HepG2 (cell line): ENCODE measurements at places on chromosomes 7 and 10. TPM values are rescaled to one million over a fixed set of nuclear protein-coding genes. Genes with fewer than 3 reads are reported as not detected.

- H3K4me1 ChIP-seq = peaks cover 50% of the 10 kb centered on the region
- H3K36me3 ChIP-seq = peaks cover 31% of the 10 kb centered on the region
- H3K27ac ChIP-seq = no peak overlapping the region
- DNase-seq = no peak
- no peaks in the 10 kb centered on the region for H3K27me3 ChIP-seq
Measured at GRCh38 chr7:155685791-155686160, 41.3 kb downstream of the RBM33 start.

FBXW4 gene
- total RNA-seq = 15.0 and 23.5 TPM in 2 replicates

DNA sequence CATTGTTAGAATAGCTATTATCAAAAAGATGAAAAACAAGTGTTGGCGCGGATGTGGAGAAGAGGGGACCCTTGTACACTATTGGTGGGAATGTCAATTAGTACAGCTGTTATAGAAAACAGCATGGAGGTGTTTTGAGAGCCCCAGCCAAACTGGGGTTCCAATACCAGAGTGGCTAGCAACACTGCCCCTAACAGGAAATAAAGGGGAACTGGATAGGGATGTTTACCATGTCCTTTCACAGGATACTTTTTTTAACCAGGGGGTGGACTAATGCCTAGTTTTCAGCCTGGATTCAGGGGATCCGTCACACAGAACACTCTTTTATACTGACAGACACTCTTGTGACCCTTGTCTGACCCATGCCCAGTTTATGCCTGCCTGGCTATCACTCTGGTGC, 6.9 kb upstream of the GSTK1 start:
- H3K27me3 ChIP-seq = no peaks in the 10 kb centered on the region
- no peak overlapping the region for H3K4me3 ChIP-seq
- H3K27ac ChIP-seq = no peak overlapping the region
- peaks cover 17% of the 10 kb centered on the region for H3K4me1 ChIP-seq
- no peak for DNase-seq

DNA sequence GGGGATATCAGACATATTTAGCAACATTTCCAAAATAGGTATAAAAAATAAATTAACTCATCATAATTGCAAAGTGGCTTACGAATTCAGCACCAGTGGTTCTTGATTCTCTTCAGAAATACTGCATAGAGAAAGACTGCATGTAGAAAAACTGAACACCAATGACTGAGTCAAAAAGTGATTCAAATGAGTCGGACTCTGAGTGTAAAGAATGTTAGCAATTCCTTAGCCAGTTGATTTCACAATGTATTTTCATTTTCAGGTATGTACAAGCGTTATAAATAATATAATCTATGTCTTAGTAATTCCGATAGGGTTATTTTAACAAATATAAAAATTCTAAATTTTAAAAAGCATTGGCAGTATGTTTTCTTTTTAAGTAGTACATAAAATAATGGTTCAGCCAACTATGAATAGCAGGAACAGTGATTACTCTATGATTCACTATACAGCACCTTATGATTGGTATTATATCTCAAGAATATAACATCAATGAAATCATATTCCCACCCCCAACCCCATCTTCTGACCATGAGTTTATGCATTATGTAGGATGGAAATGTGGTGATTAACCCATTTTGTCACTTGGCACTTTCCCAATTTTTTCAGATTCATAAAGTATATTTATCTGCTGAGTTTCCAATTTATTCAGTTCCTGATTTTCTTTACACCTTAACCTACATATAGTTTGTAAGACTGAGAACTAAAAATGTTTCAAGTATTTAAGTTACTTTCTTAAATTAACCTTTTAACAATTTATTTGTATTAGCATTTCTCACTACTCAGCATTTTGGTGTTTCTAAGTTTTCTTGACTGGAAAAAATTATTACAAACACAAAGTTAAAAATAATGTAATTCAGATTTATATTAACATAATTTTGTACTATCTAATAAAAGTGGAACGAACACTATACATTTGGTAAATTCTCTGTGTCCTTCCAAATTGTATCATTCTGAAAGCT, 33.9 kb downstream of the DNAJC1 start:
- H3K4me1 ChIP-seq = no peaks in the 10 kb centered on the region
- no peaks in the 10 kb centered on the region for H3K36me3 ChIP-seq
- no peaks in the 10 kb centered on the region; the same call in 1 of the 2 replicates for H3K27me3 ChIP-seq
- H3K27ac ChIP-seq = no peak overlapping the region

GRCh38 chr10:115801457-115801856, 471.5 kb downstream of the GFRA1 start:
- no peak overlapping the region for H3K4me3 ChIP-seq
- no peak overlapping the region for H3K27ac ChIP-seq
- H3K27me3 ChIP-seq = no peaks in the 10 kb centered on the region; the same call in 1 of the 2 replicates
- no peaks in the 10 kb centered on the region for H3K36me3 ChIP-seq

LRRC18 gene
- not detected in 2 replicates for total RNA-seq

SLC16A9 gene
- 0.07 and 0.09 TPM in 2 replicates for total RNA-seq

NCF1 gene
- not detected in 2 replicates for total RNA-seq

EVX1 gene
- total RNA-seq = not detected in 2 replicates

GRCh38 chr7:77327067-77327931, 88.8 kb downstream of the GSAP start:
- peaks cover 21% of the 10 kb centered on the region for H3K36me3 ChIP-seq
- H3K27ac ChIP-seq = no peak overlapping the region
- H3K4me1 ChIP-seq = peaks cover 17% of the 10 kb centered on the region
- DNase-seq = peak; percentile 25

DNA sequence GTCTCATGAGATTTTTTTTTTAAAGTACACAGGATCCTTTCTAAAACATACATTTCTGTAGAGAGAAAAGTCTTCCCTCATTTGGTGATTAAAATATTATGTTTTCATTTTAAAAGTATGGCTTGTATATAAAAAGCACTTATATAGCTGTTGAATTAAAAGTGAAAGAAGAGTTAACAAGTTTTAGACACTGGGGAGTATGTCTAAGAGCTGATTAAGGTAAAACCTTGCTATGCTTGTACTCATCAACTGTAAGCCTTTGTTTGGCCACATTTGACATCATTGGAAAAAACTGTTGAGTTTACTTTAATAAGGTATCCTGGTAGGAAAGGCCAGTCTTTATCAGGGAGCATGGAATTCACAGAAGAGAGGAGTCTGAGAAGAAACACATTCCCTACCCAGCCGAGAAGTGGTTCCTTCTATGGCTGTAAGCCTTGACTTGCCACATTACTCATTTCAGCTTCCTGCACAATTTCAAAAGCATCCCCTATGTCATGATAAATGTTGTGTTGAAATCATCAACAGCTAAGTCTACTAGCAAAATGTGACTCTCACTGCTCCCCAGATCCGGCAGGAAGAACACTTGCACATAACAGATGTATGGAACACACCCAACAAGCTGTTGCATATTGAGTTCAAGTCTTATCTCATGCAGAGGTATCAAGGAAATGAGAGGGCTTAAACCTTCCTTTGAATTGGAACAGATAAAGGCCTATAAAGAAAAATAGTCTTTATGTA, 171.8 kb upstream of the CDK1 start:
- H3K27me3 ChIP-seq = no peaks in the 10 kb centered on the region
- H3K4me3 ChIP-seq = no peak overlapping the region
- DNase-seq = no peak
- H3K27ac ChIP-seq = no peak overlapping the region

GRCh38 chr7:138848056-138848980, 50.3 kb upstream of the ATP6V0A4 start:
- no peak for DNase-seq
- H3K4me1 ChIP-seq = no peaks in the 10 kb centered on the region
- H3K27me3 ChIP-seq = no peaks in the 10 kb centered on the region
- no peak overlapping the region for H3K4me3 ChIP-seq

LDB3 gene
- not detected in 2 replicates for total RNA-seq

CTTNBP2 gene
- total RNA-seq = not detected in 2 replicates

DNA sequence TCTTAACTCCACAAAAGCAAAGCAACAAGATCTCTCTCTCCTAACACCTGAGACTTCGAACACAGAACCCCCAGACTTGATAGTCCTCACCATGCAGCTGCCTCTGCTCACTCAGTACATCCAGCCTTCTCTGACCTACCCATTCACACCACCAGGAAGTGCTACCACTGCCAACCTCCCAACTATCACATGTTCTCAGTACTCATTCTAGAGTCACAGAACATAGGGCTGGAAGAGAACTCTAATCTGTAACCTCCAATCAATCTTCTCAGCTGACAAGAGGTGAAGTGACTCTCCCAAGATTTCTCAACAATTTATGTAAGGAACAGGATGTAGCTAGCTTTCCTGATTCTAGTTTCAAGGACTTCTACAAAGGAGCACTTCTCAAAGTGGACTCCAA, 3.8 kb downstream of the NUDCD3 start:
- peaks cover 51% of the 10 kb centered on the region for H3K4me1 ChIP-seq
- H3K4me3 ChIP-seq = no peak overlapping the region
- no peak overlapping the region for H3K27ac ChIP-seq
- no peaks in the 10 kb centered on the region for H3K27me3 ChIP-seq

DNA sequence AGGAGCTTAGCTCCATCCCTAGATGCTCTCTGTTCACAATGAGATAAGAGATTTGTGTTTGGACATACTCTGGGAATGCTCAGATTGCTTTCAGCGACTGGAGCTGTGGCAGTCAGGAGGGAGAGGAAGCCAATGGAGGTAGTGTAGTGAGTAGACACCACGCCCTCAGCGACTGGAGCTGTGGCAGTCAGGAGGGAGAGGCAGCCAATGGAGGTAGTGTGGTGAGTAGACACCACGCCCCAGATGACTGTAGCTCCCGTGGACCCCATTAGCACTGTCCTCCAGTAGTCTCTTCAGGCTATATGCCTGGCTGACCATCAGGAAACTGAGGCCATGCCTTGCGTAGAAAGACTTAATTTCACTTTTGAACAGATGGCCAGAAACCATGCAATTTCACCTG, 1033.8 kb downstream of the NRG3 start:
- H3K27me3 ChIP-seq = no peaks in the 10 kb centered on the region; the same call in 1 of the 2 replicates
- no peaks in the 10 kb centered on the region for H3K36me3 ChIP-seq
- DNase-seq = no peak
- no peak overlapping the region for H3K4me3 ChIP-seq
- no peak overlapping the region for H3K27ac ChIP-seq
- H3K4me1 ChIP-seq = no peaks in the 10 kb centered on the region

- no peaks in the 10 kb centered on the region for H3K4me1 ChIP-seq
- no peak overlapping the region for H3K27ac ChIP-seq
- no peaks in the 10 kb centered on the region for H3K36me3 ChIP-seq
- no peaks in the 10 kb centered on the region for H3K27me3 ChIP-seq
- peak; percentile 68 for DNase-seq
Measured at GRCh38 chr7:17275749-17276671, 22.4 kb upstream of the AHR start.

UCN3 gene
- not detected in 2 replicates for total RNA-seq

MYPN gene
- total RNA-seq = not detected in 2 replicates

- no peak overlapping the region for H3K27ac ChIP-seq
- no peaks in the 10 kb centered on the region for H3K27me3 ChIP-seq
- H3K4me3 ChIP-seq = no peak overlapping the region
- H3K4me1 ChIP-seq = no peaks in the 10 kb centered on the region
Measured at GRCh38 chr7:79513261-79513660, 59.8 kb upstream of the MAGI2 start.

- H3K27ac ChIP-seq = no peak overlapping the region
- no peaks in the 10 kb centered on the region for H3K4me1 ChIP-seq
- no peak overlapping the region for H3K4me3 ChIP-seq
- no peaks in the 10 kb centered on the region for H3K36me3 ChIP-seq
Measured at GRCh38 chr10:47276576-47277351, 23.2 kb upstream of the GDF10 start.

H2BK1 gene
- not detected in 2 replicates for total RNA-seq

DNA sequence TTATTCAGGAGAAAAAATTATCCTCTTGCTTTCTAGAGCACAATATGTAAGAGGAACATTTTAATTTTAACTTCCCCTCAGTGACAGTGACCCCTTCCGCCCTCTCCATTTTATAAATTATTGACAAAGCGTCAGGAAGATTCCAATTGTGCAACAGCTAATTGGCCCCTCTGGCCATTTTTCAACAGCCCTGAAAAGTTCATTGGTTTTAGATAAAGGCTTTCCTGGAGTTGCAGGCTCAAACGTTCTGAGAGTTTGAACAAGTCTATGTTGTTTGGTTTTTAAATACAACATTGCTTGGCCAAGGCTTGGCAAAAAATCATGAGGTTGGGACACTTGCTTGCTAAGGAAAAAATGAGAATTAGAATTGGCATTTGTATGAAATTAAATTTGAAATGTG, 422.2 kb upstream of the ANKRD30A start:
- H3K27ac ChIP-seq = no peak overlapping the region
- no peaks in the 10 kb centered on the region for H3K27me3 ChIP-seq
- DNase-seq = no peak
- no peak overlapping the region for H3K4me3 ChIP-seq
- H3K4me1 ChIP-seq = no peaks in the 10 kb centered on the region

TMEM176A gene
- total RNA-seq = not detected in 2 replicates

DNA sequence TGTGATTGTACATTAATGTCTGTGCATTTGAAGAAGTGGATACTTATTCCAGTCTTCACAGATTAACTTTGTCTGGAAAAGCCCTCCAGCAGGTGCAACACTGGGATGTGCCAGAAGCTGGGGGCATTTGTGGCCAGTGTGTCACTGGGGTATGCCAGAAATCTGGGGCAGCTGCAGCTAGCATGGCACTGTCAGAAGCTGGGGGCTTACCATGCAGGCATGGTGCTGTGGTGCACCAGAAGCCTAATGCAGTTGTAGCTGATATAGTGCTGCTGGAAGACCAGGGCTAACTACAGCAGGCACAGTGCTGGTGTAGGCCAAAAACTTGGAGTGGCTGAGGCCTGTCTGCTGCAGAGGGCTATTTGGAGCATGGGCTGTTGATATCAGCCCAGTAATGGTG, 270.1 kb downstream of the STK31 start:
- H3K27ac ChIP-seq = no peak overlapping the region
- H3K4me3 ChIP-seq = no peak overlapping the region
- H3K27me3 ChIP-seq = no peaks in the 10 kb centered on the region

GRCh38 chr10:5365928-5366327, 1.2 kb downstream of the UCN3 start:
- no peak overlapping the region for H3K27ac ChIP-seq
- H3K36me3 ChIP-seq = no peaks in the 10 kb centered on the region
- peaks cover 24% of the 10 kb centered on the region for H3K4me1 ChIP-seq

DNA sequence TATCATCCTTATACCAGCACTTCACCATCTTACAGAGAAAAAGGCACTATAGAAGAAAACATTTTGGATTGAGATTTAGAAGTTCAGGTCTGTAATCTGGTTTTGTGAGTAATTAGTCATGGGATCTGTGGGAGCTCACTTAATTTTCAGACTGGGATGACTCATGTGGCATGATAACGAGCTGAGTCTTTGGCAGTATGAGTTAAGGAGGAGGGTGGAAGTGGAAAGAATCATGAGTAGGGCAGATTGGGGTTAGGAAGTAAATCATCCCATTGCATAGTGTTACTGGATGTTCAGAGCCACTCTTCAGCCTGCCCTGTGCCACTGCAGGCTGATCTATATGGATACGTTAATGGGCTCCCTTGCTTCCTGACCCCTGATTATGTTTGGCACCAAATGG, 64.9 kb downstream of the ZNF92 start:
- H3K4me1 ChIP-seq = peaks cover 72% of the 10 kb centered on the region
- H3K27ac ChIP-seq = no peak overlapping the region
- H3K27me3 ChIP-seq = no peaks in the 10 kb centered on the region
- H3K36me3 ChIP-seq = no peaks in the 10 kb centered on the region
- H3K4me3 ChIP-seq = no peak overlapping the region

- no peak overlapping the region for H3K4me3 ChIP-seq
- H3K36me3 ChIP-seq = no peaks in the 10 kb centered on the region
- no peaks in the 10 kb centered on the region for H3K4me1 ChIP-seq
- peaks cover 4% of the 10 kb centered on the region for H3K27me3 ChIP-seq
- DNase-seq = no peak
Measured at GRCh38 chr10:97090035-97090434, 95.7 kb downstream of the SLIT1 start.

SPDYE2 gene
- not detected in 2 replicates for total RNA-seq
